Suprapubic skin (tissue), 4 donors: ENCODE measurements at places on chromosomes 16 and 17. TPM values are rescaled to one million over a fixed set of nuclear protein-coding genes. Genes with fewer than 3 reads are reported as not detected.

Gene CHMP6
- 35.6 TPM for total RNA-seq

Gene ANKFN1
- total RNA-seq: 3.1 TPM

Gene EPX
- 0.25 TPM for total RNA-seq

GRCh38 chr16:49336581-49336980 is 37.0 kb upstream of the C16orf78 start:
- H3K4me3 ChIP-seq: no peak overlapping the region
- H3K27ac ChIP-seq: no peak overlapping the region
- no peak for DNase-seq
- H3K27me3 ChIP-seq: peaks cover 21% of the 10 kb centered on the region

- H3K27ac ChIP-seq: no peak overlapping the region
- no peaks in the 10 kb centered on the region for H3K36me3 ChIP-seq
- peaks cover 100% of the 10 kb centered on the region for H3K27me3 ChIP-seq
- no peak overlapping the region for H3K4me3 ChIP-seq
- H3K4me1 ChIP-seq: peaks cover 23% of the 10 kb centered on the region
- DNase-seq: no peak
These were observed 2.8 kb downstream of the RBFOX3 start for GRCh38 chr17:79607940-79608623.
